ENCODE measurements at places on chromosomes 4 and X. TPM values are rescaled to one million over a fixed set of nuclear protein-coding genes. Genes with fewer than 3 reads are reported as not detected.

Gene SAGE1
- total RNA-seq: 0.03 TPM

Gene USP11
- 54.7 TPM for total RNA-seq

Gene AGTR2
- total RNA-seq: not detected

Gene PLS3
- 192 TPM for total RNA-seq

Gene TLR2
- total RNA-seq: 0.08 TPM

Gene WDR1
- 190 TPM for total RNA-seq

Gene STK26
- total RNA-seq: 10.4 TPM

Gene ASIC5
- total RNA-seq: not detected

Gene EXOC1
- 10.4 TPM for total RNA-seq

Gene ZNF157
- not detected for total RNA-seq

Gene TRMT2B
- 14.8 TPM for total RNA-seq

Gene PLAC8
- total RNA-seq: 0.66 TPM

Gene ZDHHC15
- total RNA-seq: not detected

Gene SULT1B1
- not detected for total RNA-seq

All from A549 treated with RU486 at 1 μM for 4 hours (cell line).